ENCODE measurements at places on chromosomes 6 and 20.

- DNase-seq = no peak
These were observed 49.9 kb downstream of the AIG1 start for GRCh38 chr6:143110572-143110971.

DNA sequence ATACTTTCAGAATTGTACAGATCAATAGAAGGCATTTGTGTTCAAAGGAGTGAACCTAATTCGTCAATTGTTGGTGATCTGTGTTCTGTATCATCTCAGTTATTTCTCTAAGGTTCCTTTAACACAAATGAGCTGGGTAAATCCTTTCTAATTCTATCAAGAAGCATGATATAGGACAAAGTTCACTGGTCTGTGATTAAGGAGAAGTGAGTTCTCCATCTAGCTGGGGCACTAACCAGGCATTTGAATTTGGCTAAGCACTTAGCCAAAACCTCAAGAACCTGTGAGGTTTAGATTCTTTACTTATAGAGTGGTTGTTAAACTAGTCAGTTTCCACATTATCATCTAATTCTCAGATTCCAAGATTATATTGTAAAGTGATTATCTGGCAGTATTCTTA, 50.3 kb downstream of the DOP1A start:
- DNase-seq = no peak

DNA sequence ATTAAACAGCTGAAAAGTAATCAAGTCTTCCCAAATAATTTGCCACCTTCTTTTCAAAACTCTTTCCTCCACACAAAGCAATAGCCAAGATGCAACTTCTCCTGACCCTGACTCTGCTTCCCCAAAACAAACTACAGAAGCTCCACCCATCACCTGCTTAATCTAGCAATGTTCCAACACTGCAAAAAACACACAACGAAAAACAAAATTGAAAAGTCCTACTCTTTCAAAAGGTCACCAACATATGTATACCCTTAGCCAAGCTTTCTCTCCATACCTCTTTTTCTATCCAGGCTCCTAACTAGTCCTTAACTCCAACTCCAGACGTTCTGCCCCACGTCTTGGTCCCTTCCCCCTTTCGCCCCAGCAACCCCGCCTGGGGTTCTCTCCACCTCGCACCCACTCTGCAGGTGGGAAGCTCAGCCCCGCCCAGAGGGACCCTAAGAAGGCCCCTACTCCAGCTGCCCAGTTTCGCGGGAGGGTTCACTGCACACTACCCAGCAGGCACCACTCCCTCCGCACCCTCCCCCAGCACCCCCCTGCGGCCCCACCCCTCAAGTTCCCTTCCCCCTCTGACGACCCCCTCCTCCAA, 717 bp downstream of the CSNK2A1 start:
- no peak for DNase-seq

DNA sequence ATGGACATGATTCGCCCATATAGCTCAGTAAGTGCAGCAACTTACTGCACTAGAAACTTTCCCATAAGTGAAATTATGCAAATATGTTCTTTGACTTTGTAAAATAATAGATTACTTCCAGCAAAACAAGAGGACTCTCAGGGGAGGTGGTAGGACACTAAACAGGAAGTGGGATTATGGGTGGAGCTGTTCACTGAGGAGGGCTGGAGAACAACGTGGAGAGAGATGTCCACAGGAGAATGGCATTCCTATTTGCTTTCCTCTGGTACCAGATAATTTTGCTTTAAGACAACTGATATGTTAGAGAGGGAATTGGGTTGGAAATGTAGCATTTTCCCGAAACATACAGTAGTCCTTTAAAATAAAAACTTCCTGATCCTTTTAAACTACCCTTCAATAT, 3.7 kb downstream of the TPD52L1 start:
- DNase-seq = no peak

GRCh38 chr6:144873623-144874378, 588.7 kb downstream of the UTRN start:
- no peak for DNase-seq

GRCh38 chr20:36754656-36755222, 8.8 kb upstream of the NDRG3 start:
- peak; percentile 89 for DNase-seq

- DNase-seq = no peak
These were observed 11.9 kb downstream of the XKR7 start for GRCh38 chr20:31979713-31980426.

DNA sequence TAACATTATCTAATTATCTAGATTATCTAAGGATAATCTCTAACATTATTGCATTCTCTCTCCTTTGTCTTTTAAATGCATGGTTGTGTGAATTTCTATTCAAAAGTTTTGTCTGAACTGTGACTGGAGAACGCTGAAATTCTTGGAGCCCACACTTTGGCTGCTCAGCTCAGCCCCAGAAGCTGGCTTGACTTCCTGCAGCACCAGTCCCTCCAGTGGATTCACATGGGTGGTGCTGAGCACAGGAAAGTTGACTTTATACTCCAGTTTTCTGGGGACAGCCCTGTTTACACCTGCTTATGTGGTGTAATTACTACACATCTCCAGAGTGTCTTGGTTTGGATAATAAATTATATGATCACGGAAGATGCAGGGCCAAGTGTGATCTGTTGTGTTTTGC, 255.1 kb upstream of the NOX3 start:
- no peak for DNase-seq

- DNase-seq = no peak
These were observed 99.4 kb upstream of the RIPOR2 start for GRCh38 chr6:25035174-25035511.

DNA sequence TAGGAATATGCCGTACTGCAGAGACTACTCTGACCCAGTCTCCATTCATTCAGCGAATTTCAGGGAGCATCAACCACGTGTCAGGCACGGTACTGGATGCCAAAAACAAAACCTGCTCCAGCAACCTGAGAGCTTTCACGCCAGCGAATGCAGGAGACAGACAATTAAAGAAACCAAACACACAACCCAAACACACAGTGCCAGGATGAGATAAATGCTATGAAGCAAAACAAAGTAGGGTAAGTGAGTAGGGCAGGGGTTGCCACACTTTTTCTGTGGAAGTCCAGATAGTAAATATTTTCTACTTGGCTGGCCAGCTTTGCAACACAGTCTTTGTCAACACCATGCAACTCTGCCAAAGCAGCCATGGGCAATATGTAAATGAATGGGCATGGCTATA, 10.0 kb downstream of the MOCS1 start:
- DNase-seq = no peak

GRCh38 chr6:158421381-158421780, 109.1 kb downstream of the TULP4 start:
- no peak for DNase-seq

GRCh38 chr6:127816643-127817042, 84.2 kb downstream of the THEMIS start:
- no peak for DNase-seq

GRCh38 chr6:157222201-157222981, 100.9 kb downstream of the TMEM242 start:
- DNase-seq = no peak

DNA sequence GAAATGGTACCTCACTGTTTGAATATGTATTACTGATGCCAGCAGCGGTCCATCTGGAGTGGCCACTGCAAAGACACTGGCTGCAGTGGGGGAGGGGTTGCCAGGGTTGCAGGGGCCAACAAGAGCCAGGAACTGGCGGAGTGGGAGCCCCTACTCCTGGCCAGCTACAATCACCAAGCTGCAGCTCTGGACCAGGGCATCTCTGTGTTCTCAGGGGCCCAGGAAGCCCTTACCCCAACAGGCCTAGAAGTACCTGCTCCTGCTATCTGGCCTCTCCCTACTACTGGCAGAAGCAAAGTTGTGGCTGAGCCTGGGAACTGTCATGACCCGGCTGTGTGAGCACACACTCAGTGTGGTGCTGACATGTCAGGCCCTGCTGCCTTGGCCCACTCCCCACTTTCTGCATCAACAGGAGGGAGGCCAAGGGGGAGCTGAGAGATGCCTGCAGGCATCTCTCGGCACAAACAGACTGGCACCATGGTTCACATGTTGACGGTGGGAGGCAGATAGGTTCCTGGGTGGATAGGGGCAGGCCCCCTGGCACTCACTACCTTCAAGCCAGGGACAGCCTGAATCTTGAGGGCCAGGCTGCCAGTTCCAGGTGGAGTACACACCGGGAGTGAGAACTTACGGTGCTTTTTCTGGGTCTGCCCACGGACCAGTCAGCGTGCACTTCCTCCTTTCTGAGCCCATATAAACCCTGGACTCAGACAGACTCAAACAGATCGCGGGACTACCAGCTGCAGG, 1188.0 kb downstream of the GRIK2 start:
- no peak for DNase-seq

DNA sequence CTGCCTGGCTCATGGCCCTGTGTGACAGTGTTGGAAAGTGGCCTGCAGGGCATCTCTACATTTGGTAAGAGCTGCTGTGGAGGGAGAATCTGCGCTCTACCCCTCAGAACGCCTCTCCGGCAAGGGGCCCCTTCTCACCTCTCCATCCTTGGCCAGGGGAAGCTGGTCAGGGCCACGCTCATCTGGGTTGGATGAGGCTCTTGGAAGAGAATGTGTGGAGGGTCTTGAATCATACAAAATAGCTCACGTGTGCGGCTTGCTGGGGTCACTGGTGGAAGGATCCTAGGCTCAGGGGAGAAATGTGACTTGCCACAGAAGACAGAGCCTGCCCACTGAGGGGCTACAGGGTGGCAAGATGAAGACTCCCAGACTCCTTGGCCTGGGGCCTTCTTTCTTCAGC, 105.0 kb downstream of the SCML4 start:
- DNase-seq = no peak

GRCh38 chr6:119040636-119041035, 37.8 kb downstream of the FAM184A start:
- DNase-seq = no peak

DNA sequence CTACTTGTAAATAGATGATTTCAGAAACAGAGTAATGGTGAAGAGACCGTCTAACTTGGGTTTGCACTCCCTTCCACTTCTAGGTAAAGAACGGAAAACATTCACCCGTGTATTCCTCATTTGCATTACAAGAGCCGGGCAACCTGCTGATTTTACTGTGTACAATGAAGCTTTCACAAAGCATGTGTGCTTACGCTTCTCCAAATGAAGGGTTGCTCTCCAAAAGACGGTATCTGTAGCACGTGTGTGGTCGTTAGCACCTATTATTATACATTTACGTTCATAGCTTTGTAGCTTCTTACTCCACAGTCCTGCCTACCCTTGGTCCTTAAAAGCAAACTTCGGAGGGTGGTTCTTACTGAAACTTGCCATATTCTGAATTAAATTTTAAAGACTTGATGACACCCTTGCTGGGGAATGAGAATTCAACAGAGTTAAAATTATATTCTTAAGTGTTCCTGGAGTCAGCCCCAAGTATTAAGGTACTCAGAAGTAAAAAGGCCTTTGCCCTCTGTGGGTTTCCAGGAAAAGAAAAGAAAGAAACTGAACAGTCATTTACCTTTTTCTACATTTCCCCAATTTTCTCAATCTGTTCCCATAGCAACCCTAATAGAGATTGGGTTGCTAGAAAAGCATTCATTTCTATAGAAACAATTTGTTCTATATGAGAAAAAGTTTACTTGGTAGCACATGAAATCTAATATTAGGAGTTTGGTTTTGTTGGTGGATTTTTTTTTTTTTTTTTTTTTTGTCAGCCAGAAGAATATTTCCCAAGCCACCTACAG, 61.9 kb upstream of the KCNG1 start:
- DNase-seq = no peak

- no peak for DNase-seq
These were observed 115.0 kb downstream of the TSHZ2 start for GRCh38 chr20:53087037-53087777.

DNA sequence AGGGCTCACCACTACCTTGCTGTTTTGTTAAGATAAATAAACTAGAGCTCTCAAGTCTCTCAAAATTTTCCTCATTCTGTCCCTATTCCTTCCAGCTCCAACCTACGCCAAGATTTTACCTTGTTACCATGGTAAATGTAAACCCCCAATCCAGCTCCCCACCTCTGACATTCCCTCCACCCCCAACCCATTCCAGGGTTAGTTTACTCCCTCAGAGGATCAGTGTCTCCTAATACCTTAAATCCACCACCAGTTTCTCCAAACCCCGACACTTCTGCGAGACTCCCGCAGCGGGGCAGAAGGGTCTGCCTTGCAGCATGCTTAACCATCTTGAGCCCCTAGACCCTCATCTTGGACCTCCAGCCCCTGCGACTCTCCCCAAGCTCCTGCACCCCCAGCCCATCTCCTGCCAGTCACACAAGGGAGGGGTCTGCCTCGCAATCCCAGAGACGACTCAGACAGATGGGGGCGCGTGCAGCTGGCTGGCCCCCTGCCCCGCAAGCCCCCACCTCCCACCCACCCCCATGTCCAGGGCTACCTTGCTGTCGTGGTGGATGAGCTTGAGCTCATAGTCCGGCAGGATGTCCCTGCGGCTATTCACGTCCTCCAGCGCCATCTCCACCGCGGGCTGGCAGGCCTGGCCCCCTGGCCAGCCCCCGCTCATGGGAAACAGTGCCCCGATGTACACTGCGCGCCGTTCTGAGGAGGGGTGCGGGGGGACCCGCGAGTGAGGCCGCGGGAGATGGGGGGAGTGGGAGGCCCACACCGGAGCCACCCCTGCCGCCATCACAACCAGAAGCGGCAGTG, 5.8 kb downstream of the GABBR1 start:
- no peak for DNase-seq

- DNase-seq = no peak
These were observed 136.4 kb downstream of the LINC00237 start for GRCh38 chr20:20969701-20970280.

DNA sequence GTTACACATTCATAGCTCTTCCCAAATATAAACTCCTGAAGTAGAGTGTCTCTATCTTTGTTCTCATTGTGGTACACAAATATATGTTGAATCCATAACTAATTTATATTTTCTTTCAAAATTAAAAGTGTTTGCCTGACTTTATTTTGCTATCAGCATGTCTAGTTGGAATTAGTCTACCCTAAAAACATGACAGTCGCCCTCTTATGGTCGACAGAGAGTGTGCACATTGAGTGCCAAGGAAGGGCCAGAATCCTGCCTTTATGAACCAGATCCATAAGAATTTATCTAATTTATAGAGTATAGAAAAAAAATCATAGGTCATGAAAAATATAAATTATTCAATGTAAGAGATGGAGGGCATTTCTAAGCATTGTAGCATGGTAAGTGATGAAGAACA, 12.3 kb upstream of the DEFB112 start:
- DNase-seq = no peak

DNA sequence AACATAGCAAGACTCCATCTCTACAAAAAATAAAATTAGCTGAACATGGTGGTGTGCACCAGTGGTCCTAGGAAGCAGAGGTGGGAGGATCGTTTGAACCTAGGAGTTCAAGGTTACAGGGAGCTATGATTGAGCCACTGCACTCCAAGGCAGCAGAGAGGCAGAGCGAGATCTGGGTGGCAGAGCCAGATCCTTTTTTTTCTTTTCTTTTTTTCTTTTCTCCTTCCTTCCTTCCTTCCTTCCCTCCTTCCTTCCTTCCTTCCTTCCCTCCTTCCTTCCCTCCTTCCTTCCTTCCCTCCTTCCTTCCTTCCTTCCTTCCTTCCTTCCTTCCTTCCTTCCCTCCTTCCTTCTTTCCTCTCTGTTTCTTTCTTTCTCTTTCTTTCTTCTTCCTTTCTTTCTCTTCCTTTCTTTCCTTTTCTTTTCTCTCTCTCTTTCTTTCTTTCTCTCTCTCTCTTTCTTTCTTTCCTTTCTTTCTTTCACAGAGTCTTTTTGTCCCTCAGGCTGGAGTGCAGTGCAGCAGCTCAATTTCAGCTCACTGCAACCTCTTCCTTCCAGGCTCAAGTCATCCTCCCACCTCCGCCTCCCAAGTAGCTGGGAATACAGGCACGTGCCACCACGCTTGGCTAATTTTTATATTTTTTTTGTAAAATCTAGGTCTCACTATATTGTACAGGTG, 9.2 kb upstream of the VSTM2L start:
- no peak for DNase-seq

- DNase-seq = peak; percentile 78
These were observed 36.0 kb upstream of the TCP11 start for GRCh38 chr6:35177157-35177556.

- DNase-seq = no peak
These were observed 187.6 kb downstream of the TMEM242 start for GRCh38 chr6:157135691-157136090.

Data from kidney capillary endothelial cell (primary cell).